Fibroblast of skin of right quadriceps (primary cell): ENCODE measurements at places on chromosomes 7 and 10.

- no peak for DNase-seq
Observed at GRCh38 chr10:131850383-131850870, 50.4 kb upstream of the PPP2R2D start.

- peak; percentile 72 for DNase-seq
Observed at GRCh38 chr10:3720228-3721019, 64.6 kb downstream of the KLF6 start.

GRCh38 chr10:99526861-99527504 lies 5.8 kb upstream of the NKX2-3 start:
- no peak for DNase-seq

- peak; percentile 54 for DNase-seq
Observed at GRCh38 chr10:34139559-34139958, 675.5 kb downstream of the PARD3 start.

DNA sequence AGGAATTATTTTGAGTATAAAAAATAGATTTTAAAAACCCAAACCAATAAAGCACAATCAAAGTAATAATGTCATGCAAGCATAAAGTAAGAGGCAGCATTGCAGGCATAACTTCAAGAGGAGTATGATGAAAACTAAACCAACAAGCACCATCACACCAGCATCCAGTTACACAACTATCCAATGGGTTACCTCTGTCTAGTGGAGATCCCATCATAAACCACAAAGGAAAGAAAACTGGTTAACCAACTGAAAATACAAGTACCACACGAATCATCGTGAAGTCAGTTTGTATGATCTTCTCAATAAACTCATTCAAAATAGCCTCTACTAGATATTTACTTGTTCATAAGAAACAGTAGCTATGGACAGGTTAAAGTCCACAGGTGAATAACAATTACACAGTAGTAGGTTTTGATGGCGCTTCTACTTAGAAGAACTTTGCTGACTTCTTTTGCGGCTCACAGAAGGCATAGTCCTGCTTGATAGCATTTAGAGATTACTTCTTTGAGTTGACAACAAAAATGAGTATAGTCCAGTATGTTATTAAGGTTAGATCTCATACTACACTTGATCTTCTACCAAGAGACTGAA lies 116.6 kb downstream of the MICU1 start:
- DNase-seq, result peak; percentile 13

DNA sequence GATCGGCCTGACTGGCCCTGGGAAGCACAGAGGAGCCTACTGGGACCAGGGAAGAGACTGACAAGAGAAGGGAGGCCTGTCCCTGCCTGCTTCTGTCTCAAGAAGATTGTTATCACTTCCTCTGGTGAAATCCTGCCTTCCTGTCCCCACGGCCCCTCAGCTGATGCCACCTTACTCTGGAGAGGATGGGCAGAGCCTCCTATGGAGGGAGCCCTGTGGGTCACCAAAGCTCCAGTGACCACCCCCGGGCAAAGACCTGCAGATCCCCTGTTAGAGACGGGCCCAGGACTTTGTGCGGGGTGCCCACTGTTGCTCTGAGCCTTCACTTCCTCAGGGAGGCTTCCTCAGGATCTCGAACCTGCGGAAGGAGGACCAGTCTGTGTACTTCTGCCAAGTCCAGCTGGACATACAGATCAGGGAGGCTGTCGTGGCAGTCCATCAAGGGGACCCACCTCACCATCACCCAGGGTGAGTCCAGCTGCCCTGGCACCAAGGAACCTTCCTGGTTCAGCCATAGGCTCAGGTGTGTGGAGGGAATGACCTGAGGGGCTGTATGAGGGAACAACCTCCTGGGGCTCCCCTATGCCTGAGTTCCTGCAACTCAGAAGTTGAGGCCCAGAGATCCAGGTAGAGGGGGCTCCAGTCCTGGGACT lies 1.4 kb upstream of the PILRB start:
- DNase-seq, result no peak

GRCh38 chr7:150971242-150972022 lies 6.7 kb downstream of the KCNH2 start:
- DNase-seq, result no peak

GRCh38 chr10:30821994-30822692 lies 192.6 kb upstream of the LYZL2 start:
- no peak for DNase-seq

- no peak for DNase-seq
Observed at GRCh38 chr7:91068136-91068795, 196.0 kb upstream of the FZD1 start.

- no peak for DNase-seq
Observed at GRCh38 chr7:80432166-80432565, 79.7 kb downstream of the GNAT3 start.

- DNase-seq, result no peak
Observed at GRCh38 chr10:128741680-128742079, 615.5 kb upstream of the MKI67 start.

DNA sequence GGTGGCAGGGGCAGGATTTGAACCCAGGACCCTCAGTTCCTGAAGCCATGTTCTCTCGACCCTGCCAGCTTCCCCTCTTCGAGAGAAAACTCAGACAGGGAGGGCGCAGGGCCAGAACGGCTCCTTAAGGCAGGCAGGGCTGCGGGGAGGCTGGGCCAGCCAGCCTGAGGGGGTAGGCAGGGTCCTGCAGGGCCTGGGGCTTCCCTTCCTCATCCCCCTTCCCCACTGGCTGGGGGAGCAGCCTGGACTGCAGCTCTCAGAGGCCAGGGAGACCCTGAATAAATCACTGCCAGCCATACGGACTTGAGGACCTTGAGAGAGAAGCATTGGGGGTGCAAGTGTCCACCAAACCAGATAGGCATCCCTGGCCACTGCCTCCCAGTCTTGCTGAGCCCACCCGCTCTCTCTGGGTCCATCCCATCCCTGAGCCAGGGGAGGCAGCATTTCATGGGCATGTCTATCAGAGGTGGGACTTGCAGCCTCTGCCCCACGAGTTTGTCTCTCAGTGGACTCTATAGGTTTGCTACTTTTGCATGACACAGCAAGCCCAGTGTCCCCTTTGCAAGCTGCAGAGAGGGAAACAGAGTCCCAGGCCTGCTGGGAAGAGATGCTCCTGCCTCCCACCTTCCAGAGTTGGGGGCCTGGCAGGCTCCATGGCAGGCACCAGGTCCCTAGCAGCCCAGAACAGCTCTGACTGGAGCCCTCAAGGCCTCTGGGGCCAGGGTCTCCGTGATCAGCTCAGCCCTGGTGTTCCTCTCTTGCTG lies 70.9 kb downstream of the MYL10 start:
- no peak for DNase-seq
